ENCODE measurements at places on chromosomes 4 and X. TPM values are rescaled to one million over a fixed set of nuclear protein-coding genes. Genes with fewer than 3 reads are reported as not detected.

GYPA gene
- not detected for polyA plus RNA-seq

N4BP2 gene
- 25.6 TPM for polyA plus RNA-seq

TIMM17B gene
- 158 TPM for polyA plus RNA-seq

MFAP3L gene
- polyA plus RNA-seq: 3.4 TPM

ADGRL3 gene
- 9.7 TPM for polyA plus RNA-seq

DNA sequence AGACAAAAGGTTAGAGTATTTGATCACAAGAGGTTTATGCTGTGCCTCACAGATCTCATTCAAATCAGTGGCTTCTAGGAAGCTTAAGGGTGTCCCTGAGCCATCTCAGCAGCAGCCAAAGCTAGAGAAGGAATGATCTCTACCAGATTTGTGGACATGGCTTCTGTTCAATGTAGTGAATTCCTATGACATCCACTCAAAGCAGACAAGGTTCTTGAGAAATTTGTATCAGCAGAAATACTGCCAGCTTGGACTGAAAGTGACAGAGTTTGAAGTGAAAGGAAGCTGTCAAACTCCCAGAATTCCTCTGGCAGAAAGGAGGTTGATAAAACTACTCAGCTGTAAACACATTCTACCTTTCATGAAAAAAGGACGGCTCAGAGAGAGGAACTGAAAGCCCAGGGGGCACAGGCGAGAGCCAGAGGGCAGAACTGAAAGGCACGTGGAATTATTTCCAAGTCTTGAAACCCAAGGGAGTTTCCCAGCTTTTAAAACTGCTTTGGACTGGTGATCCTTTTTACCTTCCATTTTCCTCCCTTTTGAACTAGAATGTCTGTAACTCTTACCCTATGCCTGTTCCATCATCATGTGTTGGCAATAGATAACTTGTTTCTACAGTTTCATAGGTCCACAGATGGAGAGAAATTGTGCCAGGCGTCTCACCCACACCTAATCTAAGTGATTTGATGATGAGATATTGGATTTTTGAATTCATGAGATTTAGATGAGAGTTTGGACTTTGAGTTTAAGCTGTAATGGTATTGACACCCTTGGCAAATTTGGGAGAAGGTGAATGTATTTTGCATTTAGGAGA, 14.5 kb upstream of the MED14 start:
- no peak for DNase-seq

DNA sequence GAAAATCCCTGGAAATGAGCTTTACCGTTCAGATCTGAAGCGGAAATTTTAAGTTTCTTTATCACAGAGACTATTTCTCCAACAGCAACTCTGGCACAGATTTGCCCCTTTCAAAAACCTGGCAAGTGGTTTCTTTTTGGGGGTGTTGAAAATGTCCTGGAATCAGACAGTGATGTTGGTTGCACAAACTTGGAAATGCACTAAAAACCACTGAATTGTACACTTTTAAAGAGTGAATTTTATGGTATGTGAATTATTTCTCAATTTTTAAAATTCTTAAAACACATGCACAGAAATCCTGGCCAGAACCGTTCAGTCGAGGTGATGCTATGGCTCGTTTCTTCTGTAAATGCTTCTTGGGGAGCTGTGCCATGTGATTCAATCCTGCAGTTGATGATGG, 121.2 kb upstream of the RBPJ start:
- no peak for DNase-seq

DNA sequence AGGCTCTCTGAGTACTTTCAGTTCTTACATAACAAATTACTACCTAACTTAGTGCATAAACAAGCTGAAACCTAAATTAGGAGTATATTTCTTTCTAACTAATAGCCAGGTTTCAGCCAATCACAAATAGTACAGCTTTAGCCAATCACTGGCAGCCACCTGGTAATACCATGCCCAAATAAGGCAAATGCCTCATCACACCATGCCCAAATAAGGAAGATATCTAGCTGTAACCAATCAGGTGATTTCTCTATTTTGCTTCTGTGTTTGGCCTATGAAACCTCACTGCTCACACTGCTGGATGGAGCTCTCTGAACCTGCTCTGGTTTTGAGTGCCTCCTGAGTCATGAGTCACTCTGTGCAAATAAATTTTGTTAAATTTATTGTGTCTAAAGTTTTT, 113.5 kb downstream of the DDIT4L start:
- DNase-seq: no peak

DNA sequence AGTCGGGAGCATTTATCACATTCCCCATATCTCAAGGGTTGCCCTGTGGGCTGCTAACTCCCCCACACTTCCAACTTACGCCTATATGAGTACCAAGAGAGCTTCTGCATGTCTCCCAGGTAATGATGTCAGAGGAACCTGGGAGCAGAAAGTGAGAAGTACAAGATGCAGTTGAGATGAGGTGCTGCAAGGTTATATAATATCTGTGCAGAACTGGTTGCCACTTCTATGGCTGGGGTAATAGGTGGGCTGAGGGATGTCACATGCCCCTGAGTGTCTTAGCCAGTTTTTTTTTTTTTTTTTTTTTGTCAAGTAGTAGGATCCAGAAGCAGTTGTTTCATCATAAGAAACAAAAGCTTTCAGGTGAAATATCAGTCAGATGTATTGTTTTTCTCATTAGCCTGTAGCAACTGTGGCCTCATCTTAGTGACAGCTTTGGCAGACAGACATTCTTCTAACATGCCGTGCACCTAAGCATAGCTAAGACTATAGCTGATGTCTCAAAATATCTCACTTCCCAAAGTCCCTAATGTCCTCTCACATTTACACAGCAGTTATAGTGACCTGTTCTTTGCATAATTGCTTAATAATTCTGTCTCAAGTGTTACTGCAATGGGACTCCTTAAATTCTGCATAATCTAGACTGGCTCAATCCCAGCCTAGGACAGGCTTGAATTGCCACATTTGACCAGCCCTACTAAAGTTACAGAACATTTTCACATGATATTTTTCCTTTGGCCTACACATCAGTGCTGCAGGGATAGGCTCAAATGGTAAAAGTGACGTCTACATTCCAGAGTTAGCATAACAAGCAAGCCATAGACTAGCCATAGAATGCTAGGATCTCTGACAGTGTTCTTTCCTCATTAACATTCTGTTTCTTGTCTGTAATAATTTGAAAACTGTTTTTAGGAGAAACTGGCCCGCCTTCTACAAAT, 17.9 kb upstream of the MAOB start:
- DNase-seq: peak; percentile 35

- no peak for DNase-seq
Measured at GRCh38 chrX:959595-959994, 252.9 kb downstream of the CRLF2 start.

DNA sequence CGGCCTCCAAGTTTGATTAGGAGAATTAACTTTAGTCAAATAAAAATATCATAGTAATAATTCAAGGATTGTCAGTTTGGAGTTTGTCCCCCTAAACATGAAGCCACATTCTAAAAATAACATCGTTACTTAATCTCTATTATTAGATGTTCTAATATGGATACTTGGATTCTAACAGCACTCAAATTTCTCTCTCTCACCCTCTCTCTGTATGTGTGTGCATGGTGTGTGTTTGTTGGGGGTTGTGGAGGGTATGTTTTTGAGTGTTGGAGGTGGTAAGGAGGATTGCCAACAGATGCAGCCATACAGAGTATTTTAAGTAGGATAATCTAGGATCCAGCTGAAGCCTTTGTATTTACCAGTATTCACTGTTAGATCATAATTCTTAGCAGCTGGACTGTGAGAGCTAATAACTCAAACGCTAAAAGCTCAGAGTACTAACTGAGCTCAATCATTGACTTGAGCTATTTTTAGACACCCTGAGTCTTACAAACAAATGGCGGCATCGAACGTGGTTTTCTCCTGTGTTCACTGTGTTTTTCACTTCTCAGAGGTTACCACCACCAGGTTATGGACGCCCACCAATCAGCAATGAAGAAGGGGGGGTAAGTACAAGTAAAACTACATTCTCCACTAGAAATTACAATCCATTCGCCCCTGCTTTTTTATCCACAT, 8.8 kb downstream of the ENAM start:
- no peak for DNase-seq

GRCh38 chr4:53935780-53936179, 128.6 kb downstream of the CHIC2 start:
- no peak for DNase-seq

DNA sequence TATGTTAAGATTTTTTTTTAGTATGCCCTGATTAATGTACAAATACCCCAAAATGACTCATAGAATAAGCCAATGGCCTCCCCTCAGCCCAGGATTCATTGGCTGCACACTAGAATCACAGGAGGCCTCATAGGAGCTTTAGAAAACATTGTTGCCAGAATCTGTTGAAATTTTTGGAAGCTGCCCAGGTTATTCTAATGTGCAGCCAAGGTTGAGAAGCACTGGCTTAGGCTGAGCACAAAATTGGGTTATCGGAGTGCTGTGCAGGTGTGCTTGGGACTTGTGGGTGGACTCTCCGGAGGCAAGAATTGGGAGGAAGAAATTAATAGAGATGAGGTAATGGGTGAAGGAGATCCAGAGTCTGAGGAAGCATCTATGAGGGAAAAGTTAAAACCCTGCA, 41.3 kb upstream of the VCX start:
- no peak for DNase-seq

DNA sequence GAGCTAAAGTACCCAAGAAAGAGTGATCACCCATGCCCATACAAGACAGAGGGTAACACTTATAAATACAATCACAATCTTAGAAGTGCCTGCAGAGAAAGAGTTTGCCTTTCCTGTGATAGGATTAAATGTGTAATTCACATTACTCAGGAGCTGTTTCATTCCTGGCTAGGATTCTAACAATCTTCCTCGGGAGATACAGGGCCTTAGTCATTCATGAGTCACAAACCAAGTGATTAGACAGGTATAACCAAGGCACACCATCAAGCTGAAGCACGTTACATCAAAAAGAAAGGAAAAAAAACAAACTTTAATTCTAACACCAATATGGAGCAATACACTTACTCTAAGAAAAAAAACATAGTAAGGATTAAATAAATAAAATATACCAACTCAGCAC, 14.9 kb downstream of the ABCG2 start:
- DNase-seq: no peak
